ENCODE measurements at places on chromosomes 6 and 20.

GRCh38 chr6:156791320-156791850, 14.2 kb downstream of the ARID1B start:
- DNase-seq, result peak; percentile 67

- no peak for DNase-seq
Measured at GRCh38 chr20:4573564-4574355, 147.9 kb upstream of the PRND start.

DNA sequence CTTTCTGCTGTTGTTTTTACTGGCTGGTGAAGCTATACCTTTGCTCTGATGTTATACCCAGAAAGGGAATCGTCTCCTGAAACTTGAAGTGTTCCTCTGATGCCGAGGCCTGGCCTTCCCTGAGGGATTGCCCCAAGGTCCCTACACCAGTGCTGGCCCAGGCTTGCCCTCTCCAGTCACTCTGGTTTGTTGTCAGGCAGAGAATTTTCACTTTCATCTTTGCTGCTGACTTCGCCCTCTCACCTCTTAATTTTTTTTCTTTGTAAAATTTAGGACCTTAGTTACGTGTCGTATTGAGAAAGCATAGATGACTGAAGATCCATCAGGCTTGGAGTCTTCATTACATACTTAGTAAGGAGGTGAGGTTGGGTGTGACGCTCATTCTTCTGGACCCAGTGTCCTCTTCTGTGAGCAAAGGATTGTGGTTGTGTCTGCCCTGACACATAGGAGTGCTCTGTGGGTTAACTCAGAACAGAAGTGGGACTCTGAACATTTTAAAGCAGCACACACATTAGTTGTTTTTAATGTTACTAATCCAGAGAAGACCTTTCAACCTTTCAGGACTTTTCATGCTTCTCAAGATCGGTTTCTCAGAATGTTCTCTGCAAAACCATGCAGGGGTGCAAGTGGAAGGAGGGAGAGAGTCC, 45.4 kb downstream of the TULP4 start:
- no peak for DNase-seq

- no peak for DNase-seq
Measured at GRCh38 chr20:2128542-2128941, 26.9 kb downstream of the STK35 start.

- DNase-seq, result no peak
Measured at GRCh38 chr6:89895276-89895874, 1.1 kb downstream of the GJA10 start.

DNA sequence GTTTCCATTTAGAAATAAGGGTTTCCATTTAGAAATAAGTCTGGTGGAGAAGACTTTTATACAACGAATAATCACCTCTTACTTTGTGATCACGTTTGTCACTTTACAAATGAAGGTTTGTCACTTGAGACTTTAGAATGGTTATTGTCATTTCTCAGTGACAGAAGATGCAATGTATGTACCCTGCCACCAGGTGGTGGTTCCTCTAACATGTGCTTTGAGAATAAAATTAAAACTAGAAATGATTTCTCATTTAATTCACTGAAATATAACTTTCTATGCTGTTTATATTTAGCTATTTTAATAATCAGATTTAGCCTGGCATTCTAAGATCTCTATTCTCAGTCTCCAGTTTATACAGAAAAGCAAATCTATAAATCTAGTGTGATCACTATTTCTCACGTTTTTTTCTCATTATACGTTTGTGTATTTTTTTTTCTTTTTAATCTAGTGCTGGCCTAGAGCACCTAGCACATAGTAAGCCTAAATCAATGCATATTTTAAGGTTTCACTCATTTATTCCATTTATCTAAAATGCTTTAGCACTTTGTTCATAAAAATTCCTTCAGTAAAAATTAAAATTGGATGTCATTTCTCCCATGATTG, 57.4 kb upstream of the TFAP2D start:
- no peak for DNase-seq

GRCh38 chr6:156564127-156564806, 212.9 kb upstream of the ARID1B start:
- peak; percentile 64 for DNase-seq

DNA sequence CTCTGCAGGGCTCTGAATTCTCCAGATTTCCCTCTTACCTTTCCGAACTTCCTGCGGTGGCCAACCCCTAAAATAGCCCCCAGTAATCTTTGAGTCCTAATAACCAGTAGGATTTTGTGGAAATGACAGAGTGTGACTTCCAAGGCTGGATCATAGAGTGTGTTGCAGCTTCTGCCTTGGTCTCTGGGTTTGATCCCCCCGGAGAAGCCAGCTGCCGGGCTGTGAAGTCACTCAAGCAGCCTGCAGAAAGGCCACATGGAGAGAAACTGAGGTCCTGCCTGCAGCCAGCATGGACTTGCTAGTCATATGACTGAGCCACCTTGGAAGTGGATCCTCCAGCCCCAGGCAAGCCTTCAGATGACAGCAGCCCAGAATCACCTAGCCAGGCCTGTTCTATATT, 46.3 kb upstream of the SCRT2 start:
- DNase-seq, result no peak

DNA sequence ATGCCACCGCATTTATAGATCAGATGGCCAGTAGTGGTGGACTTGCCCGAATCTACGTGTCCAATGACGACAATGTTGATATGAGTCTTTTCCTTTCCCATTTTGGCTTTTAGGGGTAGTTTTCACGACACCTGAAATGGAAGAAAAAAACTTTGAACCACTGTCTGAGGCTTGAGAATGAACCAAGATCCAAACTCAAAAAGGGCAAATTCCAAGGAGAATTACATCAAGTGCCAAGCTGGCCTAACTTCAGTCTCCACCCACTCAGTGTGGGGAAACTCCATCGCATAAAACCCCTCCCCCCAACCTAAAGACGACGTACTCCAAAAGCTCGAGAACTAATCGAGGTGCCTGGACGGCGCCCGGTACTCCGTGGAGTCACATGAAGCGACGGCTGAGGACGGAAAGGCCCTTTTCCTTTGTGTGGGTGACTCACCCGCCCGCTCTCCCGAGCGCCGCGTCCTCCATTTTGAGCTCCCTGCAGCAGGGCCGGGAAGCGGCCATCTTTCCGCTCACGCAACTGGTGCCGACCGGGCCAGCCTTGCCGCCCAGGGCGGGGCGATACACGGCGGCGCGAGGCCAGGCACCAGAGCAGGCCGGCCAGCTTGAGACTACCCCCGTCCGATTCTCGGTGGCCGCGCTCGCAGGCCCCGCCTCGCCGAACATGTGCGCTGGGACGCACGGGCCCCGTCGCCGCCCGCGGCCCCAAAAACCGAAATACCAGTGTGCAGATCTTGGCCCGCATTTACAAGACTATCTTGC, 725 bp downstream of the EEF1A1 start:
- DNase-seq, result peak; percentile 87

DNA sequence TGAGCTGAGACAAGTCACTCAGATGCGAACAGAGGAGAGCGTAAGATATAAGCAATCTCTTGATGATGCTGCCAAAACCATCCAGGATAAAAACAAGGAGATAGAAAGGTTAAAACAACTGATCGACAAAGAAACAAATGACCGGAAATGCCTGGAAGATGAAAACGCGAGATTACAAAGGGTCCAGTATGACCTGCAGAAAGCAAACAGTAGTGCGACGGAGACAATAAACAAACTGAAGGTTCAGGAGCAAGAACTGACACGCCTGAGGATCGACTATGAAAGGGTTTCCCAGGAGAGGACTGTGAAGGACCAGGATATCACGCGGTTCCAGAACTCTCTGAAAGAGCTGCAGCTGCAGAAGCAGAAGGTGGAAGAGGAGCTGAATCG, 9.5 kb upstream of the SNRNP48 start:
- no peak for DNase-seq

DNA sequence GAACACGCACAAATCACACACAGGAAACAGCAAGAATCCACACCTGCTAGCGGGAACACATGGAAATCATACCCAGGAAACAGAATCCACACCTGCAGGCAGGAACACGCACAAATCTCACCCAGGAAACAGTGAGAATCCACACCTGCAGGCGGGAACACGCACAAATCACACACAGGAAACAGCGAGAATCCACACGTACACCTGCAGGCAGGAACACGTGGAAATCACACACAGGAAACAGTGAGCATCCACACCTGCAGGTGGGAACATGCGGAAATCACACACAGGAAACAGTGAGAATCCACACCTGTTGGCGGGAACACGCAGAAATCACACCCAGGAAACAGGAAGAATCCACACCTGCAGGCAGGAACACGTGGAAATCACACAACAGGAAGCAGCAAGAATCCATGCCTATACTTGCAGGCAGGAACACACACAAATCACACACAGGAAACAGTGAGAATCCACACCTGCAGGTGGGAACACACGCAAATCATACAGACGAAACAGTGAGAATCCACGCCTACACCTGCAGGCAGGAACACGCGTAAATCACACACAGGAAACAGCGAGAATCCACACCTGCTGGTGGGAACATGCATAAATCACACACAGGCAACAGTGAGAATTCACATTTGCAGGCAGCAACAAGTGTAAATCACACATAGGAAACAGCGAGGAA, 108.6 kb downstream of the DLL1 start:
- no peak for DNase-seq

DNA sequence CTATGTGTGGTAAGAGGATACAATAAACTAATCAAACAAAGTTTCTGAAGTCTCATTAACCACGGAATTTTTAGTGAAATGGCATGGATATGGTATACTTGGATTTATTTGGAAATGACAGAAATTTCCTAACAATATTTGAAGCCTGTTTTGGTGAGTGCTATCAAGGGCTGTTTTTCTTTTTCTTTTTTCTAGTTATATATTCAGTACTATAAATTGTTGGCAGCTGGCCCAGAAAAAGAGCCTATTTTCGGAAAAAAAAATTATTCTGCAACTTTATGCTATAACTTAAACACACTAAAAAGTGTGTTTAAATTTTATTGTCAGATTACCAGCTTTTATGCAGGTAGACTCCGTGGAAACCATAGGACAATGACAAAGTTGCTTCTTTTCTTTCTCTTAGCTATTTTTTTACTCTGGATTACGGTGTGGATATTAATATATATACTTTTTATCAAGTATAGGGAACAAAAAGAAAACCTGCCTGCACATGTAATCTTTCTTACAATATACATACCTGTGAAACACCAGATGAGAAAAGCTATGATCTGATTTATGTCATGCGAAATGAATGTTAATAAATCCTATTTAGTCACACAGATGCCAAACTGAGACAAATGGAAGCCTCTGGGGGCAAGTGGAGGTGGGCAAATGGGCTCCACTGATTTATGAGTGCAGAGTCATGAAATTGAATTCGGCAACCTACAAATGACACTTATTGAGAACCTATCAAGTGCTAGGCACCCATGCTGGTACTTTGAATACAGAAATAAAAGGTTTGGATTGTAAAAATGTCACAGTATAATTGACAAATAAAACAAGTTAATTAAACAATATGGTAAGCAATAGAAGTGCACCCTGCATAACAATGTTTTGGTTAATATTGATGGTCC, 919.5 kb upstream of the FLRT3 start:
- DNase-seq, result no peak

GRCh38 chr20:56698297-56698696, 69.2 kb downstream of the TFAP2C start:
- DNase-seq, result no peak

- DNase-seq, result no peak
Measured at GRCh38 chr6:55694148-55694547, 115.2 kb upstream of the HMGCLL1 start.

DNA sequence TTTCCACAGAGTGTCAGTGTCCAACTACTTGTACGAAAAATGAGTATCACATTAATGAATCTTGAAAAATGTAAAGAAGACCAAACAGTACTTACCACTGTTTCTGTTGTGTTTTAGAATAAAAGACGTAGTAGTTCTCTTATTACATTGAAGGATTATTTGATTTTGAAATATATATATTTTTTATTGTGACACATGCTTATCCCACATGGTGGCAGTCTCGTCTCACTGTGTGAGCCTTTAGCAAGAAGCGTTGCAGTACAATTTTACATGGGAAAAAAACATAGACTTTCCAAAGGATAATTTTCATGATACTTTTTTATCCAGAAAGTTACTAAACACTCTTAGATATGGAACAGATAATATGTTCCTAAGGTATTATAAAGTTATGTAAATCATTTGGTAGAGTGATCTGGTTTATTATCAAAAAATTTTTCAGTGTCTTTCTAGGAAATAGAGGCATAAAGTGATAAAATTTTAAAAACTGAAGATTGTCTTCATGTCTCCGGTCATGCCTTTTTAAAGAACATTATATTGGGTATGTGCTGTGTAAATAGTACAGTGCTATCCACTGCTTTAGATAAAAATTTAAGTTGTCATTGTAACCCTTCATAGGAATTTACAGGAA, 117.5 kb upstream of the SAMD5 start:
- DNase-seq, result no peak

DNA sequence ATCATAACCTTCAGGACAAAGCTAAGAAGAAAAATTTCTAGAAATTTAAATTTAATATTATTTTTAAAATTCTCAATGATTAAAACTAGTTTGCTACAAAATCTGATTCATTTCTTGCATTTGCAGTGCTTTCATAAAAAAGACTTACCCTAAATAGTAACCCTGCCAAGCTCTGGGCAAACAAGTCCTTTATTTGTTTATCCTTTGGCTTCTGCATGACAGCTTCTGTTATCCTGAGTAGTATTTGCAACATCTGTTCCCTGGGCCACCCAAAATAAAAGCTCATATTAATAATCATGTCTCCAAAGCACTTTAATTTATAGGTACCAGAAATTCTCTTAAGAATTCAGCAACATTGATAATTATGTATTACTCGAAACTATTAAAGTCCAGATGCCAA, 101.3 kb downstream of the RALGAPA2 start:
- DNase-seq, result no peak

DNA sequence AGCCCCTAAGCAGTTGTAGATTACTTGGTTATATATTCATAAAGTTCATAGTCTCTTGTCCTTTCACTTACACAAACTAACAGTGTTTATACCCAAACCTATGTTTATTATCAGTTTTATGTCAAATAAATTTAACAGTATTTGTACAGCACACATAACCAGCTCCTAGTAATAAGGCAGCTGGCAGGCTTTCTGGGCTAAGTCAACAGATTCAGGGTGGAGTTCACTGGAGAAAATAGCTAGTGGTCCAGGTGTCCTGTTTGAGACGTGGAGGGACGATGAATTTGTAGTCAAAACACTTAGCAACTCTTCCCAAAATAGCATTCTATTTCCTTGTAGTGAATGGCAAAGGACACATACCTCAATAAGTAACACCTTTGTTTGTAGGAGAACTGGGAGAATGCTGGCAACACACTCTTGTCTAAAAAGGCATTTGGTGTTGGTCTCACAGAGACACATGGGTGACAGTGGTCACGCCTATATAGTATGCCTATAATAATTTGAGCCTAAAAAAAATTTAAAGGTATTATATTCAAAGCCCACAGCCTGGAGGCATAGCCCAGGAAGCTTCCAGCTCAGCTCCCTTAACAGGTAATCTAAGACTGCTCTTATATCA, 156.4 kb upstream of the CARMIL1 start:
- DNase-seq, result no peak

- DNase-seq, result no peak
Measured at GRCh38 chr6:85368631-85369030, 81.3 kb upstream of the NT5E start.

DNA sequence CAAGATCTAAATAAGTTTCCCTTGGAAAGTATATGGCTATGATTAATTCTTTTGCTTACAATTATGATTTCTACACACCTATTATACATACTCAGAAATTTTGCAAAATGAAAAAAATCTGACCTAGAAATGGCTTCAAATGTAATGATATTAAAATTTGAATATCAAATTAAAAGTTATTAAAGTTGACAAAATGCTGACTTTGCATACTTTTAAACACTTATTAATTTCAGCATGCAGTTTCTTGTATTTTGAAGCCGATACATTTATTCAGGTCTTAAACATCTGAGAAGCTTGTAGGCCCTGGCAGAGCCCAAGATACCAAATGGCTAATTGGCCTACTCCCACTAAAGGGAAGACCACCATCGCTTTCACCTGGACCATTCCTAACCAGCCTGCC, 59.8 kb downstream of the SMLR1 start:
- no peak for DNase-seq

All from CD4-positive, alpha-beta T cell treated with Interleukin-4 for 4 hours (primary cell).